ENCODE measurements at places on chromosomes 12 and 14.

DNA sequence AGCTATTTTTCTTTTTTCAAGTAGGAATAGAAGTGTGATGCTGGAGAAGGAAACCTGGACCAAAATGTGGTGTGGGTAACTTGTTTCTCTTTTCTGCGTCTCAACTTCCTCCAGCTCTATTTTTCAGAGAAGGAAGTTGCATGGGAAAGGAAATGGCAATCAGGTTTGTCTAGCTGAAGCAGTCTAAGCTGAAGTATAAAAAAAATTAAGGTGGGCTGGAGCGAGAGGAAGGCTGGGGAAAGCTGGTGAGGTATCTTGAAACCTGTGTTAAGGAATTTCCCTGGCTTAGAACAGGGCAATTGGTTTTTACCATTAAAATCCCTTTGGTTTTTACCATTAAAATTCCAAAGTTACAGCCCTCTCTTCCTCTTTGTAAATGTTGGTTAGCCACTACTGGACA is 34.2 kb upstream of the NINJ2 start:
- DNase-seq, result no peak

- no peak for DNase-seq
These were observed 385.3 kb downstream of the CCER1 start for GRCh38 chr12:90569685-90570084.

GRCh38 chr14:67409461-67409860 is 2.5 kb downstream of the PLEK2 start:
- no peak for DNase-seq

DNA sequence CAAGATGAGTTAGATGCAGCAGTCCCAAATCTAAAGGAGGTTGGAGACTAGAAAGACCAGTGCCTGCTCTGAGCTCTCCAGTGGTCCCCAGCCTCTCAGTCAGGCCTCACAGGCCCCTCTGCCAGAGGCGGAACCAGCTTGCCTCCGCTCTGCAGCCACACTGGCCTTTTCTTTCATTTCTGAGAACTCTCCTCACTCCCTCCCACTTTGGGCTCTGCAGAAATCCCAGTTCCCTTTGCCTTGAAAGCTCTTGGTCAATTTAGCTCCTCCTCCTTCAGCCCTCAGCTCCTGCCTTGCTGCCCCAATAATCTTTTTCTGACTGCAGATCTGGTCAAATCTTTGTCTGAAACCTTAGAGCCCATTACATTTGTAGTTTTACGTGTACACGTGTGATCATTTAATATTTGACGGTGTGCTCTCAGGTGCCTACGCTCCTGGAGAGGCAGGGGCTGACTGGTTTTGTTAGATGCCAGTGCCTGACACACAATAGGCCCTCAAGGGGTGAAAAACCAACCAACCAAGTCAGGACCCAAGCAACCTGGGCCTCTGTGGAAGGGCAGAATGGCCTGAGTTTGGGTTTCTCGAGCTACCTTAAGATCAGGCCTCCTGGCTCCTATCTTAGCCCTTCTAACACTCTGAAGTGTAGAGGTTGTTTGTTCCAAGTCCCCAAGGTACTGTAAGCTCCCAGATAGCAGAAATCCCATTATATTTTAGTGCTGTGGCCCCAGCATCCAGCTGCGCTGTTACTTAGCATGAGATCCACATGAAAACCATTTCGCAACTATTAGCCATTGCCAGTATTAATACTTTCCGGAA is 1.1 kb upstream of the NUDT4 start:
- no peak for DNase-seq

- DNase-seq, result no peak
These were observed at the start of gene C14orf39 for GRCh38 chr14:60485598-60486251. Gene C14orf39 (minus strand): TSS chr14:60486063. CDS start chr14:60485078, 985 bp downstream.
